ENCODE measurements at places on chromosomes 7 and 10.

DNA sequence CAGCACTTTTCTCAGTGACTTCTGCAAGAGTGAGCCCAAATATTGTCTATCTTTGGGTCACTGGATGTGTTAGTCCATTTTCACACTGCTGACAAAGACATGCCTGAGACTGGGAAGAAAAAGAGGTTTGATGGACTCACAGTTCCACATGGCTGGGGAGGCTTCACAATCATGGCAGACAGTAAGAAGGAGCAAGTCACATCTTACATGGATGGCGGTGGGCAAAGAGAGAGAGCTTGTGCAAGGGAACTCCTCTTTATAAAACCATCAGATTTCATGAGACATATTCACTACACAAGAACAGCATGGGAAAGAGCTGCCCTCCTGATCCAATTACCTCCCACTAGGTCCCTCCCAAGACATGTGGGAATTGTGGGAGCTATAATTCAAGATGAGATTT lies 6.1 kb upstream of the HSPA12A start:
- DNase-seq: no peak

- DNase-seq: no peak
These were observed 1111.3 kb downstream of the TYW1 start for GRCh38 chr7:68107968-68108367.

DNA sequence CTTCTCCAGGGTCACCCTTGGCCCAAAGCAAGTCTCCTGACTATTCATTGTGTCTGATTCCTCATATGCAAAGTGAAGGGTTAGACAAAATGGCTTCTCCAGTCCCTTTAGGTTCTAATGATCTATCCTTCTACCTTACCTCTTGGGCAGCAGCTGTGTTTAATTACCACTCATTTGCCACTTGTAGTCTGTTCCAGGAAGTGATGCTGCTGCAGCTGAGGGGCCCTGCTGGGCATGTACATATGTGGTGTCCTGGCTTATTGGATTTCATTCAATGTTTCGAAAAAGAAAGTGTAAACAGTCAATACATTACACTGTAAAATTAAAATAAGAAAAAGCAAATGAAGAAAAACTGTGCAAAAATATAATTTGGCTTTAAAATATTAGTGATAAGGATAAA lies 36.6 kb downstream of the SCIN start:
- DNase-seq: no peak

GRCh38 chr10:79020015-79020491 lies 48.7 kb upstream of the ZMIZ1 start:
- no peak for DNase-seq

GRCh38 chr7:131692131-131692960 lies 135.9 kb upstream of the PODXL start:
- no peak for DNase-seq

DNA sequence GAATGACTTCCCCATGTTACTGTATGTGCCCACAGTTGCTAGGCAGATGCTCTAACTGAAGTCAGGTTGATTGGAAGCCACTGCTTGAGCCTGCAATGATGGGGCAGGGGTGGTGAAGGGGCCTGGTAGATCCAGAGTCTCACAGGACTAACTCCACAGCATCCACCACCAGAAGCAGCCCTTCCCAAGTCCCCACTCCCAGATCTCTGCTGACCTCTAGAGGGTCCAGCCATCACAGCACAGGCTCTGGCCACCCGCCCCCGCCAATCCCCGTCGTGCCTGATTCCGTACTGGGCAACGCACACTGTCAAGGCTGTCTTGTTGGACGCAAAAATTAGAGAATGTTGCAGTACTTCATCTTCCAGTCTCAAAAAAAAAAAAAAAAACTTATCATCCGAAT lies 136.8 kb upstream of the PDE1C start:
- no peak for DNase-seq

- no peak for DNase-seq
These were observed 272.1 kb downstream of the WDR37 start for GRCh38 chr10:1328161-1328823.

- no peak for DNase-seq
These were observed 123.1 kb upstream of the INHBA start for GRCh38 chr7:41825927-41826480.

DNA sequence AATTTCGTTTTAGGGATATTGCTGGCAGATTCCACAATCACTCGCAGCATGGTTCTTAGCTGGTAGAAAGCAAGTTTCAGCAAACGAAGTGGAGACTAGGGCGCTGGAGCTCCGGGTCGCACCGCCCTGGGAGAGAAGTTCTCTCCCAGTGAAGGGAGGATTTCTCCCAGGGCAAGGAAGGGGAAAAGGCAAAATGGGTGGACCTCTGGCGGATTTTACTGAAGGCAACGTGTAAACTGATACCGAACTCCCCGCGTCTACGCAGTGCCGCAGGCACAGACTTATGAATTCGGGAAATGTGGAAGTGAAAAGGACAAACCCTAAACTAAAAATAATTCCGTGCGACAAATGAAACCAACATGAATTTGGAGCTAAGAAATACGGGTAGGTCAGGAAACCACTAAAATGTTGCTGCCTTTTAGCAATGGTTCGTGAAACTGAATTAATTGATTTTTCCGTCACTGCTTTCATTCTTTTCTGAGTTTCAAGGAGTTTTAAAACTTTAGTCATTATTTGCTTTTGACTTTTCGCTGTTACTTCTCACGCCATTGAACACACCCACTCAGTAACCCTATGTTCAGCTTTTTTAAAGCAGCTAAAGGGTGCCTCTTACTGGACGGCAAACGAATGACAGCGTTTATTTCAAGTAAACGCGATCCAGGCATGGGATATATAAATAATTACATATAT lies at the start of gene MYOF:
Gene MYOF (minus strand): TSS at position 190 of the 690 bp plus-strand sequence. CDS start 140 bp downstream, at position 50.
- DNase-seq: peak; percentile 29

DNA sequence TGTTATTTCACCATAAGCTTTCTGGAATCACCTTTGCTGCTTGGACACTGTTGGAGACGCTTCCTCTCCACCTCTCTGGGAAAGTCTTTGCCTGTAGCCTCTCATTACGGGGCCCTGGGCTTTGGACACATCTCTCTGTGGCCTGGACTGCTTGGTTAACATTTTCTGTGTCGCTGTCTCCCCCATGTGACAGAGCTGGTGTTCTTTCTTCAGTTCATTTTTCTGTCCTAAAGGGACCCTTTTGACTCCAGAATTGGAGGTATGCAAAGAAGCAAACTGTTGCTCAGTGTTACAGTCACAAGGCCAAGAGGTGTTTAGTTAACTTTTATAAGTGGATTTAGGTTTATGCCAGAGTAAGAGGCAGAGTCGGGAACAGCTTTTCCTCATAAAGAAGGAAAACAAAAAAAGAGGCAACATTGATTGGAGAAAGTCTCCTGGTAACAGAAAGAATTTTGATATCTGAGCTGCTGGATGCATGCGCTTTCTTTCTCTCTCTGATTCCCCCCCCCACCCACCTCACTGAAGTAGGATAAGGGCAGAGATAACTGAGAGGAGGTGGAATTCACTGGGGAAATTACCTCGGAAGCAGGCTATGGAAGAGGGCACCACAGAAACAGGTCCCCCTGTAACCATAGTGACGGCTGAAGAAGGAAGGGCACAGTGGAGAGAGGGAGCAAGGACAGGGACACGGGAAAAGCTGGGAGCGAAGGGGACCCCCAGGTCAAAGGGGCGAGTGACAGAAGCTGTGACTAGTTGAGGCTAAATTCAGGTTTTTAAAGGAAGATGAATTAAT lies 57.8 kb downstream of the LGI1 start:
- DNase-seq: no peak

GRCh38 chr7:18343047-18343446 lies 152.5 kb upstream of the HDAC9 start:
- no peak for DNase-seq

DNA sequence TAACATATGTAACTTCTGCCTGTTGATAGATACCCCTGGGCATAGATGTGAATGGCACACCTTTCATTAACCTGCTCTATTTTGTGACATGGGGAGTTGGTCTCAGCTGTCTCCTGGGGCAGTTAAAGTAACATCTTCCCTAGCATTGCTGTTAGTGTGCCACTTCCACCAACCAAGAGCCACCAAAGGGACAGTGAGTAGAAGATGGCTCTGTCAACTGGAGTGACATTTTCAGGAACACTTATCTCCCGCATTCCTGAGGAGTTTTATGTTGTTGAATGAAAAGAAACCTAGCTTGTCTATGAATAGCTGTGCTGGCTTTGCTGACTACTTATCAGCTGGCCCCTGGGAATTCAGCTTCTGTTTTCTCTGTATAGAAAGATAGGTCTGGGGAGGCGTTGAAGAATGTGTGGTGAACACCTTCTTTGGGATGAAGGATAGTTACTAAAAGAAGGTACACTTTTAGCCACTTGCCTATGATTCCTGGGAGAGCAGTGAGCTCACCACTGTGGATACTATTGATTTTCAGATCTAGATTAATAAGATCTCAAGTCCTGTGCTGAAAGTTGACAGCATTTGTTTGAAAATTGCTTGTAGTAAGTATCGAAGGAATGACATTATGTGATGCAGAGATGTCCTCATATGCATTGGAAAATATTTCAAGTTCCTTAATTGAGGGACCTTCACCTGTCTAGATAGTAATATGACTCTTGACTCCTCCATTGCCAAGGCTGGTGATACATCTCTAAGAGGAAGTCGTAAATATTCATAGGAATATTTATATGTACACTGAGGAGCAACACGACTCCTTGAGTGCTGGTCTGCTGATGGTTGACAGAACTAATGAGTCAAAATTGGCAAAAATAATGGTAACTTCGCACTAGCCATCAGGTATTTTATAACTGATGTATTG lies 7.6 kb downstream of the STARD3NL start:
- DNase-seq: no peak

- DNase-seq: no peak
These were observed 26.6 kb downstream of the DGKI start for GRCh38 chr7:137820156-137820555.

DNA sequence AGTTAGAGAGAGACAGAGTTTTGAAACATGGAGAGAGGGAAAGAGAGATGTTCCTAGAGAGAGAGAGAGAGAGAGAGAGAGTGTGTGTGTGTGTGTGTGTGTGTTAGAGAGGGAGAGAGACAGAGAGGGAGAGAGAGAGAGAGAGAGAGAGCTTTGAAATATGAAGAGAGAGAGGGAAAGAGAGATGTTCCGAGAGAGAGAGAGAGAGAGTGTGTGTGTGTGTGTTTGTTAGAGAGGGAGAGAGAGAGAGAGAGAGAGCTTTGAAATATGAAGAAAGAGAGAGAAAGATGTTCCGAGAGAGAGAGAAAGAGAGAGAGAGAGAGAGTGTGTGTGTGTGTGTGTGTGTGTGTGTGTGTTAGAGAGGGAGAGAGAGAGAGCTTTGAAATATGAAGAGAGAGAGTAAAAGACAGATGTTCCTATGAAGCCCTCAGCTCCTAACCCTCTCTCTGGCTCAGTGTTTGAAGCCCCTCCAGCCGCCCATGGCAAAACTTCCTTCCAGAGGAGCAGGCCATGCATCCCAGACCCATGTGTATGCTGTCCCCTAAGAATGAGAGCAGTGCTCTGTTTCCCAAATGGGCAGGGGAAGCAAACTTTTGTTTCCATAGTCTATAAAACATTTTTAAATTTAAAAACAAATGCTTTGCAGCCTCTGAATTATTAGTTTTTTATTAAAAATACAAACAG lies 130.9 kb downstream of the KCNMA1 start:
- DNase-seq: no peak

DNA sequence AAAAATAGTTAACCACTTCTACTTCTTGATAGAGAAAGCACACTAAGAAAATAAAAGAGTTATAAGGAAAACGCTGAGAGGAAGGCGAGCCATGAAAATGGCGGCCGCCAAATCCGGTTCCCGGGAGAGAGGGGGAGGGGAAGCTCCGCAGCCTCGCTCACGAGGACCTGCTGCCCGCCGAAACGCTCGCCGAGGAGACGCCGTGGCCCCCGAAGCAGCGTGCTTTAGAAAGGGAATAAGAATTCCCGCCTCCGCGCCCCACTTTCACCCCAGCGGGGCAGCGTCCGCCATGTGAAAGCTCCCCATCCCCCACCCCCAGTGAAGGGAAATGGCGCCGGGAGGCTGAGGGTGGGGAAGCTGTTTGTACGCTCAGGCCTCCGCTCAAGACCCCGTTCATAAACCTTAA lies 505 bp downstream of the HNRNPA2B1 start:
- no peak for DNase-seq

DNA sequence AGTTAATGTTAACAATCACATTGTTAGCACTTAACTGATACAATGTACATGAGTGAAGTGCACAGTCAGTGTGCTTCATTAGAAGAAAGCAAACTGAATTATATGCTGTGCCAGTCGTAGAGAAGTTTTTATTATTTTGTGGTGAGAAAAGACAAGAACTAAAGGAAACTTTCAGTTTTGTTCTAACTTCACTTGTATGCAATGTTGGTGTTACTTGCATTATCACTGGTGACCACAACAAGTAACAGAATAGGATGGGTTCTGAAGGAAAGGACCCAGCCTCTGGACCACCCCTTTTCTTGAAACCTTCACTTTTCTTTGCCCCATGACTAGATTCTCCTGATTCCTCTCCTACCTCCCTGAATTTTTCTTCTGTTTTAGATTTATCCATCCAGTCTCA lies 123.3 kb upstream of the GAD2 start:
- DNase-seq: no peak

- DNase-seq: no peak
These were observed 55.4 kb downstream of the GPR26 start for GRCh38 chr10:123721441-123722049.

- no peak for DNase-seq
These were observed 177.2 kb downstream of the SEC23IP start for GRCh38 chr10:120069700-120070099.

GRCh38 chr10:4046030-4046429 lies 261.0 kb upstream of the KLF6 start:
- DNase-seq: no peak

GRCh38 chr10:97025613-97026242 lies 160.0 kb downstream of the SLIT1 start:
- DNase-seq: no peak

DNA sequence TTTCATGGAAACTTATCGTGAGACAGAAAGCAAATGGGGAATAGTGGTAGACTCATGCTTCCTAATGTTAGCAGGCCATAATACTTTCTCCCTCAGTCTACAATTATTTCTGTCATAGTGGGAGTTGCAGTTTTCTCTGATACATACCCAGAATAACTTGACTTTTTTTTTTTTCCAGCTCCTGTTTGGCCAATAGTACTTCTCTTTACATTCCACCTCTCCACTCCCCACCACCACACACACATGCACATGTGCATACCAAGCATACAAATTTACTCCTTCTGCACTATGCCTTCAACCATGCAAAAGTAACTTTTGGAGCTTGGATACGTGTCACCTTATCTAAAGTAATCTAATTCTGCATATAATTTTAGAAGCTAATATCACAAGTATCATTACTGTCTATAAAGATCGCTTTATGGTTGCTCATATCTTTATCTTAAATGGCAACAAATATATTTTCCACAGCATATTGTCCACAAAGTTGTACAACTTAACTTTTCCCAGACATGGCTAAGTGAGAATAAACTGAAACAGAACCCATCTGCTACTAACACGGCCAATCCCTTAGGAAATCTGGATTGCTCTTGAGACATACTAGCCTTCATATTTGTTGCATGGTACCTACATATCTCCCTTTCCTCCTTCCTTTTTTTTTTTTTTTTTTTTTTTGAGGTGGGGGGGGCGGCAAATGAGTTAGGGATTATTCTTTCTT lies 49.0 kb downstream of the TES start:
- DNase-seq: no peak

- no peak for DNase-seq
These were observed 47.5 kb downstream of the RNF133 start for GRCh38 chr7:122651451-122651850.

- DNase-seq: no peak
These were observed 1.3 kb downstream of the LDB1 start for GRCh38 chr10:102118867-102119266.

All from GM12891 (cell line).